ENCODE measurements at places on chromosomes 1 and 21.

DNA sequence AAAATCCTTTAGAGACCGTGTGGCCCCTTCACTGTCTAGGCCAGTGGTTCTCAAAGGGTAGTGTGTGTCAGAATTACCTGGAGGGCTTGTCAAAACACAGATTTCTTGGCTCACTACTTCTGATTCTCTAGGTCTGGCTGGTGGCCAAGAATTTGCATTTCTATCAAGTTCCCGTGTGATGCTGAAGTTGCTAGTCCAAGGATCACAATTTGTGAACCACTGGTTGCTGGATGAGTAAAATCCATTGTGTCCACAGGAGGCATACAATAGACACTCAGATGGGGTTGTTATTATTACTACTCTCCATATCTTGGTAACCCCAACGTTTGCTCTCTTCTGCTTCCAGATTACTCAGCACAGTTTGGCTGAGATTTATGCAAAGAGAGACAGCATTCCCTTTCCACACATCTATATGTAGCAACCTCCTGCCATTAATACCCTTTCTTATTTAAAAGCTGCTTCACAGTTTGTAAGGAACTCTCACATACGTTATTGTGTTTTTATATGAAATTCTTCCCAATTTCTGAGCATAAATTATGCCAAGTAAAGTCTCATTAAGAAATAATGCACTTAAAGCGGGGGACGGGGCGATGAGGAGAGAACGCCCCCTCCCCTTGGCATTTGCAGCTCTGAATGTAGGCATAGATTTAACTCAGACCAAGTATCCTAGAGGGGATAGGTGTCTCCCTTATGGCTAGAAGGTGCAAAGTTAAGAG, 720 bp upstream of the TMCC2 start:
- DNase-seq = no peak

DNA sequence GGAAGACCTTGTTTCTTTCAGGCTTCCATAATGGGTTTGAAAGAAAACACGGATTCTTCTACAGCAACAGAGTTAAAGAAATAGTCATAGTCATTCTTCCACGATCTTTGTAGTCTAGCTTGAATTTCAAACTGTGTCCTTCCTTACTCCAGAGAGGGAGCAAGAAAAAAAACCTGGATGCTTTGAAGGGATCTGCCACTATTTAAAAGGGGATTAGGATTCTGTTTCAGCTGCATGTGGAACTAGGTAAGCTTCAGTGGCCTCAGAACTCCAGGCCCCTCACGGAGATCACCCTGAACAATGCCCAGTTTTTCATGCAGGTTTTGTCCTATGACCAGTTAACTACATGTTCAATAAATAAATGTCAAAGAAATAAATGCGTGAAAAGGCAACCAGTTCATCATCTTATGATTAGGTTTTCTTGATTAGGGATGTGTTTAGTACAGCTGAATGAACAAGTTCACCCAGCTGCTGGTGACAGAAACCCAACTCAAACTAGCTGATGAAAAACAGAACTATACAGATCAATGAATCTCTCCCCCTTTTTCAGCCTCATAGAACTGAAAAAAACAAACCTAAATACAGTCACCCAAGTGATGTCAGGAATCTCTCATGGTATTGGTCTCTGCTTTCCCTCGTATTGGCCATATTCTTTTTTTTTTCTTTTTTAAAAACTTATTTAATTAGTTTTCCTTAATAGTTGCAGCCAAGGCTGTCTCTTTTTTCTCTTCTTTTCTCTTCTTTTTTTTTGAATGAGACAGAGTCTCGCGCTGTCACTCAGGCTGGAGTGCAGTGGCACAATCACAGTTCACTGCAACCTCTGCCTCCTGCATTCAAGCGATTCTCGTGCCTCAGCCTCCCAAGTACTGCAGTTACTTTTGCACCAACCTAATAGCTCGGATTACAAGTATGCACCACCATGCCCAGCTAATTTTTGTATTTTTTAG, 14.6 kb upstream of the MPZL1 start:
- DNase-seq = no peak

DNA sequence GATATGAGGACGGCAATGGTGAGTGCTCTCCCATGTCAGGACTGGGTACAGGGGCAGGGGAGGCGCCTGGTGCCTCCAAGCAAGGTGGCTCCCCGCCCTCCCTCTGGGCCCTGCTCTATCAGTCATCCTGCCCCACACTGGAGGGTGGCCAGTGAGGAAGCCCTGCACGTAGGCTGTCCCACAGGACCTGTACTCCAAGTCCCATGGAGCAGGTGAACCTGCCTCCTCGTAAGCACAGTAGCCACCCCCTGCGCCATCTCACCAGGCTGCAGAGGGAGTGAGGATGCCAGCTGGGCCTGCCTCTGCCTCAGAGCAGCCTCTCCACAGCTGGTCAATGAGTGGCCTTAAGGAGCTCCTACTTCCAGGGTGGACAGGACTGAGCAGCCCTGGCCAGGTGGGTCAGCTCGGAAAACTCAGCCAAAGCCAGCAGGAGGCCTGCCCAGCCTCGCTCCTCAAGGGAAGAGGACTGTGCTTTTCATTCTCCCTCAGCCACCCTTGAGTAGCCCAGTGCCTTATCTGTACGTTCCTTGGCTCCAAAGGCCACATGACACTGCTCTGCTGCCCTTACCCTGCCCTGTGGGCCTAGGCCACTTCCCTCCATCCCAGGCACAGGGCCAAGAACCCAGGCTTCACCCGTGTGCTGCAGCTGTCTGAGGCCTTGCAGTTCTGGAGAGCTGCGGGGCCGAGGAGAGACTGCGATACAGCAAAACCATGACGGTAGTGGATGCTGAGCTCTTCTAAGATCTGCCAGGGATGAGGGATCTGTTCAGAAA, 39.6 kb downstream of the SLC45A1 start:
- no peak for DNase-seq

DNA sequence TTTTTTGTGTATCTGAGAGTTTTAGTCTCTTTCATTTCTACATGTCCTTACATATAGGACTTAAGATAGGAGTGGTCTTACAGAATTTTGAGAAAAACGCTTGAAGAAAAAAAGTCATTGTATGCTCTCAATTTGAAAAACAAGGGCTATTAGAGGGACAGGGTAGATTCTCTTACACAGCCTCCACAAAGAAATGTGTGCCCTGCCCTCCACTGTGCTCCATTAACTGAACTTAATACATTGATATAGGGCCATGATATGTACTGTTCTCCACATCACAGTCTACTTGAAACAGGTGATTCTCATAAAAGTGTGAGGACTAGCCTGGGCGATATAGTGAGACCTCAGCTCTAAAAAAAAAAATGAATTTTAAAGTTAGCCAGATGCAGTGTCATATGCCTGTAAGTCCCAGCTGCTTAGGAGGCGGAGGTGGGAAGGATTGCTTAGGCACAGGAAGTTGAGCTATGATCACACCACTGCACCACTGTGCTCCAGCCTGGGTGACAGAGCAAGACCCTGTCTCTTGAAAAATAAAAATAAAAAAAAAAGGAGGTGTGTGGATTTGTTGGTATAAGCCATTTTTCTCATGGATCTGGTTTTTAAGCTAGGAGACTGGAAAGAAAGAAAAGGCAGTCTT, 77.0 kb downstream of the HMCN1 start:
- DNase-seq = no peak

- DNase-seq = no peak
Observed at GRCh38 chr1:7339953-7340352, 431.1 kb upstream of the VAMP3 start.

GRCh38 chr1:212938846-212939245, 11.5 kb upstream of the VASH2 start:
- DNase-seq = no peak

DNA sequence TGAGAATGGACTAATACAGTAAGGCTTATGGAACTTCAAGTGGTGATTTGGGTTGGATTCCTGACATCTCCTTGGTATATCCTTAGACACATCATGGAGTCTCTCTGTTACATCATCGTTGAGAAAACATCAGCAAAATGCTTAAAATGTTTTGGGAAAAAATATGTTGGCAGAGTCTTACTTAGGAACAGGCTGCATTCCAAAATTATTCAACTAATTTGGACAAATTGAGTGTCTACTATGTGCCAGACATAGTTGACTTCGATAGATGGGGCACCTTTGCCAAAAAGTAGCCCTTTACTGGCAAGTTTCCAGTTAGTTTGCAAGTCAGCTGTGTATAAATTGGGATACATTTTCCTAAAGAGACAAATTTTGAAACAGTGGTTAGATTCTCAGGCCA, 253.4 kb upstream of the ST6GALNAC5 start:
- no peak for DNase-seq

DNA sequence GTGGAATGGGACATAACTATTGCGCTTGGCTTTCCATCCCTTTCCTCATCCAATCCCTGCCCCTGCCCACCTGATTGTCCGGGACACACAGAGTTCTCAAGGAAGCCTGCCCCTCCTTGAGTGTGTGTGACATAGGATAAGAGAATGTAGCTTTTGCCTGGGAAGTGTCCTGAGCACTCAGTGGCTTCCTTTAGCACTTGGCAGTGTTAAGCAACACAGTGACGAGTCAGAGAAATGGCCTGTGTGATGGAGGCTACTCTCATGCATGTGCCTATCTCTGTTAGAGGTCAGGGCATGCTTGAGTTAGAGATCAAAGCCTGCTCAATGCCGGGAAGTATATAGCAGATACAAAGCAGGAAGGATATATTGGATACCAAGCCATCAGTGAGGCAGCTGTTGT, 289.5 kb downstream of the SIPA1L2 start:
- no peak for DNase-seq

- DNase-seq = no peak
Observed at GRCh38 chr1:180282401-180283044, 52.5 kb downstream of the LHX4 start.

DNA sequence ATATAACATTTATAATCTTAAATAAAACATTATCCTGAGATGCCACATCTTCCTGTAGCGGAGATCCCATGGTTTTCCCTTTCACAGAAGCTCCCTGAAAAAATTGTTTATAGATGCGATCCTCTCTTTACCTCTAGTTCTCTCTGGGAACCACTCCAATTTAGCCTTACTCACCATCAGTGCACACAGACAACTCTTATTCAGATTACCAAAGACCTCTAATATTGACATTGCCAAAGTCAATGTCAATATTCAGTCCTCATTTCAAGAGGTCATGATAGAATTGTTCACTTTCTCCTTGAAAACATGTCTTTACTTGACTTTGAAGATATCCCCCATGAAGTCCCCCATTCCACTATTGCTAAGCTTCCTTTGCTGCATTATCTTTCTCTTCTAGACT, 248.8 kb downstream of the CTH start:
- DNase-seq = no peak

DNA sequence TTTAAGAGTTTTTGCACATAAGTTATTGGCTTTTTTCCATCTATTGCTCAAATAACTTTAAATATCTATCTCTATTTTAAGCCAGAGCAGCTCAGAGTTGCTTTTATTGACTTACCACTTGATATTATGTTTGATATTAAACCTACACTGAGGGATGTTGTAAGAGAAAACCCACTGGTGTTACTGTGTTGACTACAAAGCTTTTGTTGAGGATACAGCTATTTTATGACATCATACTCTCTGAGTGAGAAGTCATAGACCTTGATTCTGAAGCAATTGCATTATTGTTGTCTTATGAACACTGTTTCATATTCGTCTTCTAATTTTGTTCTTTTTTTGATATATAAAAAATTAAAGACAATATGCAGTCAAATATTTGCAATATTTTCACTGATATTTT, 560.4 kb downstream of the PTBP2 start:
- no peak for DNase-seq

- no peak for DNase-seq
Observed at GRCh38 chr1:159835356-159835755, 8.7 kb downstream of the SLAMF8 start.

DNA sequence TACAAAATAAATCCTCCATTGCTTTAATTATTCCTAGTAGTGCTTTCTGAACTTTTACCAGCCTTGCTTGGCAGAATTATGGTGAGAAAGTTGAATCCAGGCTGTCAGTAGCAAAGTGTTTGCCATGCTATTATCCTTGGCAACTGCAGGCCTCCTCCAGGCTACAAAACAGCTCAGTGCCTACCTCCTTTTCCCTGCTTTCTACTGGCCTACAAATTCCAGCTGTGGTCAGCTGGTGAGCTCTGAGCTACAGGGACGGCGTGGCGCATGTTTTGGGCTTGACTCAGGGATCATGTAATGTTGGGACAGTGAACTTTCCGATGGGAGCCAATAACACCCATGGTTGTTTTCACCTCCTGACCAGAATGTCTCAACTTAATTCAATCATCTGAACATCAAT, 456.1 kb upstream of the ADAMTS5 start:
- DNase-seq = no peak

- no peak for DNase-seq
Observed at GRCh38 chr1:32406629-32407111, 12.4 kb upstream of the BSDC1 start.

GRCh38 chr1:161182214-161182613, 4.9 kb upstream of the B4GALT3 start:
- DNase-seq = no peak

- no peak for DNase-seq
Observed at GRCh38 chr1:108691128-108691941, 775 bp upstream of the PRPF38B start.

- DNase-seq = no peak
Observed at GRCh38 chr1:97572561-97572960, 348.3 kb downstream of the DPYD start.

- peak; percentile 9 for DNase-seq
Observed at GRCh38 chr1:175192111-175192629, 406 bp downstream of the KIAA0040 start.

GRCh38 chr1:234719454-234720251, 109.7 kb upstream of the IRF2BP2 start:
- DNase-seq = no peak

- no peak for DNase-seq
Observed at GRCh38 chr1:42765269-42765668, 1.6 kb downstream of the P3H1 start.

GRCh38 chr1:41138549-41138948, 103.6 kb downstream of the SCMH1 start:
- DNase-seq = no peak

GRCh38 chr1:84159533-84160240, 15.6 kb downstream of the PRKACB start:
- DNase-seq = no peak

GRCh38 chr1:45630429-45630828, 6.6 kb upstream of the CCDC17 start:
- DNase-seq = no peak

DNA sequence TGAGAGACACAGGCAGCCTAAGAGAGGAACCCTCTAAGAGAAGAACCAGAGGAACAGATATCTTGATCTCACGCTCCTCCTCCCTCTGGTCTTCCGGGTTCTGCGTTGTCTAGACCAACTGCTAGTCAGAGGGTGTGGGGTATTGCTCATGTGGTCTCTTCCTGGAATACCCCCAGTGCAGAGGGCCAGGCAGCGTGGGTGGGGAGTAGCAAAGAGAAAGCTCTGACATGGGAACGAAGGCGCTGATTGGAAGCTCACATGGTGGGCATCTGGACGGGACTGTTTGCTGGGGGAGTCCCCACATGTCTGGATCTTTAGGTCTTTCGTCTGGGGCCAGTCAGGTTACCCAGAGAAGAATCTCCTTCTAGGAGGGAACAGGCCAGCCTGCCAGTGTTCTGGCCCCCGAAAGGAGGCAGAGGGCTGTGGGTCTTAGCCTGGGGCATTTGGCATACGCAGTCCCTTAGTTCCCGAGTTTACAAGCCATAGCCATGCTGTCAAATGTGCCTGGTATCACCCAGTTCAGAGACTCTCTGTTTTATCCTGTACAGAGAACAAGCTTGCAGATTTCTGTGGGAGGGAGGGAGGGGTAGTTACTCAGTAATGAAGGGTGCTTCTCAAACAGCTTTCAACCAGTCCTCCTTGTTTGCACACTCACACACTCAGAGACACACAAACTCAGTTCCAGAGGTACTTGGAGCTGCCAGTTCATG, 18.3 kb upstream of the IL6R start:
- DNase-seq = peak; percentile 78

- DNase-seq = no peak
Observed at GRCh38 chr1:22944346-22945055, 28.2 kb downstream of the LACTBL1 start.

Measured in stimulated activated CD4-positive, alpha-beta T cell treated with anti-CD3 and anti-CD28 coated beads, TNF-alpha, amount 100 ng/mL, for 24 hours (primary cell).